ENCODE measurements at places on chromosomes 5 and 9. TPM values are rescaled to one million over a fixed set of nuclear protein-coding genes. Genes with fewer than 3 reads are reported as not detected.

BTNL3 gene
- total RNA-seq, result not detected

PTTG1 gene
- 229 TPM for total RNA-seq

FEM1C gene
- total RNA-seq, result 17.7 TPM

RANBP3L gene
- total RNA-seq, result not detected

RANBP17 gene
- 16.2 TPM for total RNA-seq

EIF4E1B gene
- total RNA-seq, result 0.63 TPM

NAIP gene
- 4.7 TPM for total RNA-seq

PCDHAC2 gene
- total RNA-seq, result 3.7 TPM

All from H1 (cell line).